ENCODE measurements at places on chromosomes 13 and 19. TPM values are rescaled to one million over a fixed set of nuclear protein-coding genes. Genes with fewer than 3 reads are reported as not detected.

ADGRE1 gene
- 0.54 TPM for total RNA-seq

ZNF429 gene
- 6.7 TPM for total RNA-seq

NCAN gene
- total RNA-seq = not detected

MISP gene
- total RNA-seq = not detected

GGN gene
- total RNA-seq = not detected

PINLYP gene
- total RNA-seq = 19.7 TPM

SRRM5 gene
- total RNA-seq = 0.79 TPM

PGLYRP2 gene
- 0.09 TPM for total RNA-seq

NLRP11 gene
- total RNA-seq = not detected

ICAM4 gene
- total RNA-seq = 0.89 TPM

- no peak for DNase-seq
These were observed 53.0 kb downstream of the DPY19L3 start for GRCh38 chr19:32458500-32459123.

DNA sequence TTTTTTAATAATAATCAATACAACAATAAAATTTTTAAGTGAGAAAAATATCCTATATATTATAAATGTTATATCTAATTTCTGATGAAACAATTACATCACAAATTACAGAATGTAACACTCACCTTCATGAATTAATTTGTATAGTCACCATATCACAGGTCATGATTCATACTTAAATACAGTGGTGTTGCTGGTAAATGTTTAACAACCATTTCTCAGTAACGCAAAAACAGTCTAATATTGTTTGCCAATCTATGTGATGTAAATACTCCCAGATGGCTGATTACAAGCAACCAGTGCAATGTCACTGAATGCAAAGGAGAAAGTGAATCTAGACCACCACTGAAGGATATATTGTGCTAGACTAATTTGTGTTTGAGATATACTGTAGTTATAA, 97.5 kb downstream of the DIAPH3 start:
- no peak for DNase-seq

DNA sequence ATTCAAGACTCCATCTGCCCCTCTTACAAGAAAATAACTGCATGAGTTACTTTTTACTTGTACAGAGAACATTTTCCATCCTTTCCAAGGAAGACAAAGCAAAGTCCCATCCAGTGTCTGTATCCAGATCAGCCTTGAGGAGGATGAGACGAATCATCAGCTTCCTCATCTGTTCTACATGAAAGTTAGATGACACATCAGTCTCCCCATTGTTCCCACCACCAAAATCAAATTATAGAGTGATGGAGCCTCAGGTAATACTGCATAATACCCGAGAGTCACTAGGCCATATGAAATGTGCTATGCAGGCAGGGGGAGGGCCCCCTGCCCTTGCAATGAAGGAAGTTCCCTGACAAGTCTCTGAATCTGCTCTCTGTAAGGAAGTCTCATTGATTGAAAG, 1244.6 kb upstream of the SLC10A2 start:
- no peak for DNase-seq

DNA sequence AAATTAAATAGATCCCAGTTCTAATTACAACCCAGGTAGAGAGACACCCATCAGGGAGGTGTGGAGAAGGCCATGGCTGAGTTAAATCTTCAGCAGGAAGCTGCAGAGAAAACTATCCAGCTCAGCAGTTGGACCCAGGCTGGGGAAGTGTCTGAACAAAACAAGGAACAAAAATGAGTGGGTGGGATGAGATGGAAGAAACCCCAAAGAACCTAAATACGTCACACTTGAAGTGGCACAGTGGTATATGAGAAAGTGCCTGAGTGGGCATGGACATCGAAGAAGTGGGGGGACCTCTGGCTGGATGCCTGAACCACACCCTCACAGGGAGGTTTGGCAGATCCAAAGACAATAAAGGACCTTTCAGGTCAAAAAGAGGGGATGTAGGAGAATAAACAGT, 3.5 kb upstream of the EPHX3 start:
- no peak for DNase-seq

DNA sequence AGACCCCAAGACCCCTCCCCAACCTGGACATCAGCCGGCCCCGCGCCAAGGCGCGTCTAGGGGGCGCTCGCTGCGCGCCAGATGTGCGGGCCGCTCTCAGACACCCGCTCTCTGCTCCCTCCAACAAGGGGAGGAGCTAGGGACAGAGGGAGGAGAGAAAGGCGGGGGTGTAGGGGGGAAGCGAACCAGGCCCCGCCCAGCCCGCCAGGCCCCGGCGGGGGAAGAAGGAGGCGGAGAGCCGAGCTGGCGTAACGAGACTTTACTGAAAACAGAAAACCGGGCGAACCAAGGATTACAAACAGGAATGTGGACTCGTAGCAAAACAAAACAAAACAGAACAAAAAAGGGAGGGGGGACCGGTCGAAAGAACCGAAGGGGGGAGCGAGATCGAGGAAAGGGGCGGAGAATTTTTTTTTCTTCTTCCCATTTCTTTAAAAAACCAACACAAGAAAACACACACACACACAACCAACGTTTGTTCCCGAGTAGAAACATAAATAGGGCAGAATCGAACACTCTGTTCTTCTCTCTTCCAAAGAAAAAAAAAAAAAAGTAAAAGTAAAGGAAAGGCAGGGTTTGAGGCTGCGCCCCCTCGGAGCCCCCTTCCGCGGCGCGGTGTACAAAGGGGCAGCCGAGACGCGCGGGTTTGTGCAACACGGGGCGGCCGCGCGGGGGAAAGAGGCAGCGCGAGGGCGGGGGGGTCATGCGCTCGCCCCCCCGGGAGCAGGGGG, 1.7 kb downstream of the JUND start:
- DNase-seq = peak; percentile 95

DNA sequence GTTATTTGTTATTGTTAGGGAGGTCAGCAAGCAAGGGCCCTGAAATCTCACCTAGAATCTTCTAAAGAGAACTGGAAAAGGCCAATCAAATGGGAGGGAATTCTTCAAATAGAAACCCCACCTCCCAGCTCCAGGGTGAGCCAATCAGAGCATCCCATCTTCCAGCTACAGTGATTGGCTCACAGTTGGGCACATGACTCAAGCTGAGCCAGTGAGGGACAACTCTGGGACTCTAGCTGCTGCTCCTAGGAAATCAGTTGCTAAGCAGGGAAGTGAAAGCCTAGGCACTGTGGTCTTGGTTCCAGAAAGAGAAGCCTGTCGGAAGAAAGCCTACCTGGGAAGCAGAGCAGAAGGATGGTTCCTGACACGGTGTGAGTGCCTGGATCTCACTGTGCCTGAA, 13.4 kb downstream of the TM6SF2 start:
- no peak for DNase-seq

- DNase-seq = peak; percentile 75
These were observed 169.6 kb upstream of the GPR12 start for GRCh38 chr13:26929971-26930730.

- peak; percentile 99 for DNase-seq
These were observed 14.4 kb downstream of the ACP4 start for GRCh38 chr19:50804420-50805272.

DNA sequence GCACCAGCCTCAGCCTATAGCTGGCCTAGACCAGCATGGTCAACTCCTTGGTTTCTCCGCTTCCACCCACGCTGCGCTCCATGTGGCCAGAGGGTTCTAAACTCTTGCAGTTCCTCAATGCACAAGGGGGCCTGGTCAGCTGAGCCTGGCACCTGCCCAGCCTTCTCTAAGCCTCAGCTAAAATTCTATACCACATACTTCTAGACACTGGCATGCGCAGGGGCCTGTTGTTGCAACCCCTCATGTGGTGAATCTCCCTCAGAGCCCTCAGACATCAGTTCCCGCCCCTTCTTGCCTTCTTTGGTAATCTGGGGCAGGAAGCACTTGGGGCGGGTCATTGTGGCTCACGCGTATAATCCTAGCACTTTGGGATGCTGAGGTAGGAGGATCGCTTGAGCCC, 19.7 kb upstream of the LDLR start:
- no peak for DNase-seq

DNA sequence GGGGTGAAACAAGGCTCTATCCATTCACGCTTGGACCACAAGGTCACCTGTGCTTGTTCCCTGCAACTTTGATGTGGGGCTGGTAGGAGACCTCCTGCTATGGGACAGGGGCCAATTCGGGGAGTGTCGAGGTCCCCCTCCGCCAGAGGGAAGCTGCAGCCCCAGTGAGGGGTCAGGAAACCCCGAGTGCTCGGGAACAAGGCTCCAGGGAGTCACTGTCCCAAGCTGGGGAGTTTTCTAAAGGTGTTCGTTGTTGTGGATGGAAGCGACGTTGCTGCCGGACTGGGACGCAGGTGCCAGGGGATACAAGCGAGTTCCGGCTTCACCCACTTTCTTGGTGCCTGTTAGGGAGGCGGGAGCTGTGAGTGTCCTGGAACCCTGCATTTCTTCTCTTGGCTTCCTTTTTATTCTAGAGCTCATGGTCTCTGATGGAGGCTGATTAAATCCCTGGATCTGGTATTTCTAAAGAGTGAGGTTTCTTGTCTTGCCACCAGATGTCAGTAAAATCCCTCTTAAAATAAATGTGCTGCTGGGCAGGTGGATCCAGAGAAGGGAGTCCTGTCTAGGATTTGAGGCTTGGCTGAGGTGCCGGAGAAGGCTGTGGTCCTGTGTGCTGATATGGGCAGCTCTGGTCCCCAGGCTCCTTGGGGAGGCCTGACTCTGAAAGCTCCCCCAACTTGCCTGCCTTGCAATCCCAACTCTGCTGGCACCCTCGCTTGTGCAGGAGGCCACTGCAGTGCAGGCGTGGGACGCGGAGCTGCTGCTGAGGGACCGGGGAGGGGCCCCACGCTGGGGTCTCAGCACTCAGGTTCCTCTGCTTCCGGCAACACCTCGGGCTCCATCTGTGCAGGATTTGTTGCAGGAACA, 153.9 kb downstream of the TEX29 start:
- DNase-seq = no peak

GRCh38 chr19:16571822-16572331, 338 bp downstream of the SLC35E1 start:
- peak; percentile 71 for DNase-seq

GRCh38 chr13:113474179-113474578, 16.3 kb downstream of the DCUN1D2 start:
- no peak for DNase-seq

- DNase-seq = no peak
These were observed 127.2 kb upstream of the CACNA1A start for GRCh38 chr19:13633522-13633922.

GRCh38 chr19:1445932-1446712, 3.8 kb upstream of the APC2 start:
- no peak for DNase-seq

DNA sequence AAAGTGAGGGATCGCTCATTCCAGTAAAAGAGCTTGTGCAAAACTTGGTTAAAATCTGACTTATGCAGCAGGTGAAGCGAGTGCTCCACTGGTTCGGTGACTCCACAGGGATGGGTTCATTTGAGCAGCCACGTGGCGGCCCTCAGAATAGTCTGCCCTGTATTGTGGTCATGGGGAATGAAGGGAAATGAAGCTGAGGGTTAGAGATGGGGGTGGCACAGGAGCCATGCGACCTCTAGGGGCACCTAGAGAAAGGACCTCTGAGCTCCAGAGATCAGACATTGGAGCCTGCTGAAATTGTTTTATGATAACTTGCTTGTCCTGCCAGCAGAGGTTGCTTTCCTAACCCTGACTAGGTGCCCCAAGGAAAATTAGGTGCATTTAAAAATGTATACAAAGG, 26.6 kb downstream of the CBY2 start:
- DNase-seq = no peak

GRCh38 chr19:39845584-39845932, 621 bp downstream of the FBL start:
- no peak for DNase-seq

GRCh38 chr19:18122424-18122823, 24.8 kb downstream of the MAST3 start:
- no peak for DNase-seq

DNA sequence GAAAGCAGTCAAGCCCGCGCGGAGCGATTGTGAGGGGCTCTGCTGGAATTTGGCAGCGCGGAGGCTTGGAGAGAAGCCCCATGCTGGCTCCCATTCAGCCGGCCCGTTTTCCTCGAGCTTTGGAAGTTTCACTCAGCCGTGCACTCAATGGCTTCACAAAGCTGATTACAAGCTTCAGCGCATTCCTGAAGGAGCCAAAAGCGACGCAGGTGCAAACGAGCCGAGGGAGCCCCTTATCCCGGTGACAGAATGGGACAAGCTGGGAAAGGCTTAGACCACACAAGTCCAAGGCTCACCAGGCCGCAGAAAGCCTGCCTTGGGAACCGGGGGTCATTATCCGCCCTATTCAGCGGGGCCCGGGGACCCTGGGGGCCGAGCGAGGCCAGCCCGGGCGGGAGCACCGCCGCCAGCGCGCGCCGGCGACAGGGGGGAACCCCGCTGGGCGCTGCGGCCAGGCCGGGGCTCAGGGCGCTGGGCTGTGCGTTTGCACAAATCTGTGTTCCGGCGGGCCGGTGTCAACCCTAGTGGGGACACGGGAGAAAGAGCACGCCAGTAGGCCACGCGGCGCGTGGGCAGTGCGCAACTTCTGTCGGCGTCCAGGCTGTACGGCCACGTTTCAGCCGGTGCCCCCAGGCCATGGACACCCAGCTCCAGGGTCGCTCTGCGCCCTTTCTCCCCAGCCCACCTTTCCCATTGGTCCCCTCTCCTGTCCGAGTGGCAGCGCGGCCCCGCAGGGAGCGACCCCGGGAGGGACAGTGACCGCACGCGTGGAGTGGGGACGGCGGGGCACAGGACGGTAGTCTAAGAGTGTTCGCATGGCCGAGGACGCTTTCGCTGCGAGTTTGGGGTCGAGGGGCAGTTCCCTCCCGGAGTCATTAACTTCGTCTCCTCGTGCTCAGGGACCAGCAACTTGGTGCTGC, 37.3 kb downstream of the SOX1 start:
- no peak for DNase-seq

- peak; percentile 78 for DNase-seq
These were observed 71.2 kb upstream of the GTF3A start for GRCh38 chr13:27353166-27353583.

DNA sequence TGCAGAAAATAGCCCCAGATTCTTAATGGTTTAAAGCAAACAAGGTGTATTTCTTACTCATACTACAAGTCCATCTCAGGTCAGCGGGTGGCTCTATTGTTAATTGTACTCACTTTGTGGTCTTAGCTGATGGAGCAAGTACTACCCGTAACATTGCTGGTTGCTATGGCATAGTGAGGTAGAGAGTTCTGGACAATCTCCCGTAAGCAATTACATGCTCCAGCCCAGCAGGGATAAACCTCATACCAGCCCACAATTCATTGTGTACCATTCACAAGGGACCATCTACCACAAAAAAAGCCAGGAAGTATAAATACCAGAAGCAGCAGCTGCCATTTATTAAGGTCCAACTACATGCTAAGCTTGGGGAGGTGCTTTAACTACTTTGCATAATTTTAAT, 167.1 kb downstream of the PCDH9 start:
- DNase-seq = no peak

GRCh38 chr19:39811064-39811463, 22.9 kb downstream of the DYRK1B start:
- DNase-seq = no peak

- no peak for DNase-seq
These were observed 2.5 kb upstream of the GRWD1 start for GRCh38 chr19:48443256-48443655.

- DNase-seq = no peak
These were observed 29.8 kb downstream of the PPP2R1A start for GRCh38 chr19:52219611-52220010.

All from activated CD8-positive, alpha-beta memory T cell treated with anti-CD3 and anti-CD28 coated beads, Interleukin-2, amount 10 ng/mL, durations not matched to agents 7 days and 5 days (primary cell).